Glomerular endothelial cell (primary cell): ENCODE measurements at places on chromosomes 12 and 14.

DNA sequence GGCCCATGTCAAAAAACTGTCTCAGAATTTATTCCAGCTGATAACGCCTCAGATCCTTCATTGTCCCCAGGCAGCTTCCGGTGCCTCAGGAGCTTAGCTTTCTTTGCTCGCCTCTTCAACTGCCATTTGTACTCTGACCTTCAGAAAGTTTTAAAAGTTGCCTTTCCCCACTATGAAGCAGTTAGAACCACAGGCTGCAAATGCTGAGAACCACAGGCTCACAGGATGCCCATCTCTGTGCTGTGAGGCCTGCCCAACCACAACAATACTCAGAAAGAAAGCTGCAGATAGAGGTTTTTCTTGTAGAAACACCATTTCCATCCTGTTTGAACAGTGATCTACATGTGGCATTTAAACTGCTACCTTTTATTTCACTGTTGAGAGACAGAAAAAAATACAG lies 131.1 kb downstream of the PRKCH start:
- DNase-seq, result no peak

GRCh38 chr12:84047881-84048280 lies 864.7 kb downstream of the SLC6A15 start:
- DNase-seq, result no peak

DNA sequence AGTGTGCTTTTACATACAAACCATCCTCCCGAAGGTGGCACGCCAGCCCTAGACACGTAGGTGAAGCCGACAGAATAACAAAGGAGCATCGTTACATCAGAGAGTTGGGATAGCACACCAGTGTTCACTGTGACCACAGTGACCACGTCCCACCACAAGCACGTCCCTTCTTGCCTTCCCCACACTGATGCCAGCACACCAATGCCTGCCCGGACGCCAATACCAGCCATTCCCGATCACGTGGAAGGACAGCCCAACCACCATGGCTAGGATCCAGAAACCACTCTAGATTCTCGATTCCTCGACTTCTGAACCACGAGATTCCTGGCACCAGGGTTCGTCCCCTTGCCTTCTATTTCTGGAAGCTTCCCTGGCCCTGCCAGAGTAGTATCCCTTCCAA lies 48.0 kb upstream of the GPR68 start:
- DNase-seq, result no peak

DNA sequence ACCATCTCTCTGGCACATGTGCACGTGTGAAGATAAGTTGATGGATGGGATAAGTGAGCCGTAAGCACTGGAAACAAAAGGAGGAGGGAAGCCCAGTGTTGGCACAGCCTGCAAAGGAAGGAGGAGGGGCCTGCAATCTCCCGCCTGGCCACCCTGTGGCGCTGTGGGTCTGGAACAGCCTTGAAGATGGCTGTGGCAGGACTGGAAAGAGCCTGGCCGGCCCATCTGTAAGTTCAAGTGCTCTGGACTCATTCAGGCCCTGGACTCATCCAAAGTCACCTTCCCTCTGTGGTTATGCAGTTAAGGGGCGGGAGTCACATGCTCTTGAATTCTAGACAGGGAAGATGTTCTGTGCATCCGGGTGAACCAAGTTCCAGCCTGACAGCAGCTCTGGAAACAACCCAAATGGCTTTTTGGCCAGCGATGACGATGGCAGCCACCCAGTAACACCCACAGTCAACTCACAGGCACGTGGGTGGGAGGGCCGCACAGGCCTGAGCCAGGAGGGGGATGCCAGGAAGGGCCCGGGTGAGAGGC lies 50.4 kb downstream of the CHGA start:
- no peak for DNase-seq

GRCh38 chr12:18581232-18581962 lies 156.4 kb downstream of the PLCZ1 start:
- DNase-seq, result no peak

DNA sequence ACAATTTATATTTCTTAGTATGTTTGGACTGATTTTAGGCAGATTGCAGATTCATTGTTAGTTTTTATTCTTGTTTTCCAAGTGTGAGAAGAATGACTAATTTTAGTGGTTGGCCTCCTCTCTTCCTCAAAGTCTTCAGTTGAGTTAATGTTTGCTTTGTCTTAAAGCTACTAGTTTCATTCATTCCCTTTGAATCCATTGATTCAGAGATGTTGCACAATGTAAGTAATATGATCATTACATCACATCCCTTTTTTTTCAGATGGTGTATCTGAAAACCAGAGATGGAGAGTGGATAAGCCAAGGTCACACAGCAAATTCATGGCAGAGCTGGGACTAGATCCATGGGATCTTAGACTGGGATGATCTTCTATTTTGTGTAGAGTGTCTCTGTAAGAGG lies 577.5 kb downstream of the BCL11B start:
- no peak for DNase-seq
